ENCODE measurements at places on chromosomes 4 and X.

DNA sequence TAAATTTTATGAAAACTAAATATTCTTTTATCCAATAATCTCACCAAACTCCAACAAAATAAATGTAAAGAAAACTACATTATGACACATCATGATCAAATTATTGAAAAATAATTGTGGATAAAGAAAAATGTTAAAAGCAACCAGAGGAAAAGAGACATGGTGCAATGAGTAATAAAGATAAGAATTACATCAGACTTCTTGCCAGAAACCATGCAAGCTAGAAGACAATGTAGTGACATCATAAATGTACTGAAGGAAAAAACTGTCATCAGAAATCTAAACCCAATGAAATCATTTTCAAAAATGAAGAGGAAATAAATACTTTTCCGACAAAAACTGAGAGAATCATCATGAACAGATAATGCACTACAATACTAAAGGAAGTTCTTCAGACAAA, 135.9 kb upstream of the EOLA2 start:
- DNase-seq = no peak

DNA sequence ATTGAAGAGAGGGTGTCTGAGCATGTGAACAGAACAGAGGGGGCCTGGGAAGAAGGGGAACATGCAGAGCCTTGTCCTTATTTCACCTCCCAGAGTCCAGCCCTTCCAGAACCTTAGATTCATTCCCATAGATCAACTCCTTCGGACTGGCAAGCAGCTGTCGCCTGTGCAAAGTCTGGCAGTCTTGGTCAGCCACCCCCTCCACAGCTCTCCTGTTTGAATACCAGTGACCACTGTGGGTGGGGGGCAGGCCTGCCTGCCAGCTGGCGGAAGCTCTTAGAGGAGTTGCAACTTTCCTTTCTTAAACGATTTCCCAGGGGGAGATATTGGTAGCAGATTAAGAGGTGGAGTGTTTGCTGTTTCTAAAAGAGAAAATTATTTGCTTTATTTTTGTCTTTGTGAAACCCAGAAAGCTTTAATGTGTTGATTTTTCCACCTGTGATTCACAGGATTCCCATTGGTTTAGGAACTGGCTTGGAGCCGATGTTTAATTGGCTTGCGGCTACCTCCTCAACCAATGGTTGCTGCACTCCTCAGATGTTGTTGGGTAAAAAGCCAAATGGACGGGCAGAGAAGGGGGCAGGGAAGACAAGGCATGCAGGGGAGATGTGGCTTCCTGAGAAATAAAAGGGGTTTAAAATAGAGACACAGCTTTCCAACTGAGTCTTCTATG, 62.2 kb upstream of the PRPS1 start:
- DNase-seq = no peak

- DNase-seq = no peak
Measured at GRCh38 chr4:28792917-28793597, 1927.1 kb upstream of the PCDH7 start.

- DNase-seq = no peak
Measured at GRCh38 chr4:72446353-72447055, 122.5 kb downstream of the ADAMTS3 start.

GRCh38 chrX:40197071-40197470, 99.3 kb upstream of the BCOR start:
- DNase-seq = no peak

DNA sequence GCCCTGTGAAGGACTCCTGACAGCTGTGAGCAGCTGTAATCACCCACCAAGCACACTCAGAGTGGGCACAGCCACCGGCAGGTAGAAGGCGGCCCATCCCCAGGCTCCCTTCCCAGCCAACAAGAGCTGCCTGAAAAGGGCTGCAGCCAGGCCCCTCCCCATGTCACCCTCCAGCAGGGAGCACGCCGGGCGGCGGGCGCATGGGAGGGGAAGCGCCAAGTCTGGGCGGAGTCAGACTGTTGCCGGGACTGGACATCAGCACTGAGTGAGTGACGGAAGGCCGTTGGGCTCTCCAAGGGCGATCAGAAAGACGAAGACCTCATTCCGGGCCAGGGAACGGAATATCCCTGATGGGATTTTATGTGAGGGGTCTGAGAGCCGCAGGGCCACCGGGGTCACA, 82.1 kb downstream of the PPP2R2C start:
- DNase-seq = no peak

All from stimulated activated CD8-positive, alpha-beta memory T cell treated with anti-CD3 and anti-CD28 coated beads, Interleukin-4, amount 100 ng/mL, for 1 hour (primary cell).